SJSA1 (cell line): ENCODE measurements at places on chromosomes 6 and 20.

- H3K27me3 ChIP-seq = no peaks in the 10 kb centered on the region
- H3K36me3 ChIP-seq = no peaks in the 10 kb centered on the region
- H3K27ac ChIP-seq = peak overlapping the region; percentile 38
- peaks cover 31% of the 10 kb centered on the region for H3K4me1 ChIP-seq
- no peak overlapping the region for H3K4me3 ChIP-seq
Observed at GRCh38 chr6:105482227-105482844, 79.5 kb upstream of the PREP start.

DNA sequence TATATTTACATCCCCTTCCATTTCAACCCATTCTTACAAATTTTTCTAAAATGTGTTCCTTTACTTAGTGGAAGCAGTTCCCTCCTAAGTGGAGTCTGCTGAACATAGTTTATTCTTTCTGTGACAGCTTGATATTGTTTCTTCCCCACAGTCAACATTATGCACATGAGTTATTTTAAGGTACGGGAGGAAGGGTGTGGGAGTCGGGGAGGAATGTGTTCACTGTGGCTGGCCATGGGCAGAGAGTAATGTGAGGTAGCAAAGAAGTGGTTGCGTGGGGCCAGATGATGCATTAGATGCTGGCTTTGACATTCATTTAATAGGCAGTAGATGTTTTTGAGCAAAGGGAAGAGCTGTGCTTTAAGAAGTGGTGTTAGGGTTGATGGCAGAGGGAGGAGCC, 98.5 kb downstream of the ARMC2 start:
- no peak overlapping the region for H3K4me3 ChIP-seq
- no peak overlapping the region for H3K27ac ChIP-seq
- peaks cover 5% of the 10 kb centered on the region for H3K4me1 ChIP-seq
- no peaks in the 10 kb centered on the region for H3K27me3 ChIP-seq

- H3K27me3 ChIP-seq = no peaks in the 10 kb centered on the region
- H3K36me3 ChIP-seq = no peaks in the 10 kb centered on the region
- DNase-seq = no peak
- peaks cover 10% of the 10 kb centered on the region for H3K4me1 ChIP-seq
Observed at GRCh38 chr6:44024574-44025219, 102.6 kb downstream of the MRPL14 start.

DNA sequence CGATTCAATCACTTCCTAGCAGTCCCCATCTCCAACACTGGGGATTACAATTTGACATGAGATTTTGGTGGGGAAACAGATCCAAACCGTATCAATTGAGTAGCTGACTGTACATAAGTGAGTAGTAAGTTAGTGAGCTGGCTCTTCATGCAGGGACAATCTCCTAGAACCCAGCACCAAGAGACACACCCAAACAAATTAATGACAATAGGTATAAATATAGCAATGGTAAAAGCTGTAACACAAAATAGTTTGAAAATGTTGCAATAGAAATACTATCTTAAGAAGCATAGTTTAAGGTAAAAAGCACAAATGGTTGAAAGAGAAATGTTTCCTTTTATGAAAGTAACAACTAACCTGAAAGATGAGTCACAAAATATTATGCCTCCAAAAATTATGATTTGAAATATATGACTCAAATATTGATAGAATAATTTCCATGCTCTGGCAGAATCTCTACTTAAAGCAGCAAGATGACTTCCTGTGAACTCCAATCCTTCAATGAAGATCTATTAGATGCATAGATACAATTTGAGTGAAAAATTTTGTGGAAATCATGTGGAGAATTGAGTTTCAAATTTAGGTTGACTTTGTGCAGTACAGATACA, 5.4 kb upstream of the SIRPB1 start:
- peaks cover 34% of the 10 kb centered on the region for H3K27me3 ChIP-seq
- no peak overlapping the region for H3K27ac ChIP-seq
- H3K4me1 ChIP-seq = no peaks in the 10 kb centered on the region
- no peaks in the 10 kb centered on the region for H3K36me3 ChIP-seq
- no peak for DNase-seq
- H3K4me3 ChIP-seq = no peak overlapping the region

GRCh38 chr20:17969278-17969883, 563 bp downstream of the MGME1 start:
- peak overlapping the region; percentile 75 for H3K4me3 ChIP-seq
- H3K36me3 ChIP-seq = peaks cover 53% of the 10 kb centered on the region
- DNase-seq = no peak
- peak overlapping the region; percentile 97 for H3K27ac ChIP-seq
- H3K4me1 ChIP-seq = peaks cover 39% of the 10 kb centered on the region

DNA sequence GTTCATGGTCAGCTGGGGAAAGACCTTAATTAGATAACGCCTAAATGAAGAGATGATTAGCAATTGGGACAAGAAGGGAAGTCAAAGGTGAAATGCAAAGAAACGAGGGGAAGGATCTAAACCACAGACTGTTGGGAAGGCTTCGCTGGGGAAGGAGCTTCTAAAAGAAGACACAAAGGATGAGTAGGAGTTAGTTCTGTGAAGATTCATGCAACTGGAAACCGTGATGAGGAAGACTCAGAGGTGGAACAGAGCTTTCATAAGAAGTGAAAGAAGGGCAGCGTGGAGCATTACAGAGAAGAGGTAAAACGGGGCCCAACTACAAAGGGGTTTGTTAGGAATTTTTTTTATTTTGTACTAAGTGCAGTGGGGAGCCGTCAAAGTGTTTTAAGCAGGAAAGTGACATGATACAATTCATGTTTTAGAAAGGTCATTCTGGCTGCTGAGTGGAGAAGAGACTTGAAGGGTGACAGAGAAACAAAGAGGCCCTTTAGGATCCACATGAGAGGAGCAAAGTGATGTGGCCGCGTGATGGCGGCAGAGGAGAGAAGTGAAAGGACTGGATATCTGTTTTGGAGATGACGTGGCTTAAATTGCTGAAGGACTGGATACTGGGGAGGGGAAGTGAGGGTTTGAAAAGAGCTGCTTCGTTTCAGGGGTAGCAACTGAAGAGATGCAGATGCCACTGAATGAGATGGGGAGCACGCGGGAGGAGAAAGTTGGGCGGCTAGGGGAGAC, 33.6 kb downstream of the TTI1 start:
- no peak overlapping the region for H3K27ac ChIP-seq
- H3K36me3 ChIP-seq = peaks cover 82% of the 10 kb centered on the region
- no peak overlapping the region for H3K4me3 ChIP-seq
- H3K27me3 ChIP-seq = no peaks in the 10 kb centered on the region

DNA sequence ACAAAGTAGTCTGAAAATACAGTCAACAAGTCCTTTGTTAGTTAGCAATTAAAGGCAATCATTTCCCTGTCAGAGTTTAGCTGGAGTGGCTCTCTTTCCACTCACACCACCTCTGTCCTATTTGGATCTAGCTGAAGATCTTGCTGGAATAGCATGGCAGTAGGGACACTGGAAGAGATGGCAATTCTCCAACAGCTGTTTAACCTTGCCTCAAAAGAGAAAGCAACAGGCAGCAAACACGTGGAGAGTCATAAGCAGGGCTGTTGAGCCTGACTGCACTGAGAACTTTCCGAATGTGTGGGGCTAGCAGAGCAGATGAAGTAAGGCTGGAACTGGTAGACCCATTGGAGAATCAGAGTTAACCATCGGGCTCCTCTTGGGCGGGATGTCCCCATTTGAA, 38.0 kb upstream of the PRSS35 start:
- H3K4me1 ChIP-seq = no peaks in the 10 kb centered on the region
- H3K27me3 ChIP-seq = no peaks in the 10 kb centered on the region; the same call in 1 of the 2 replicates
- H3K27ac ChIP-seq = no peak overlapping the region
- DNase-seq = no peak
- no peak overlapping the region for H3K4me3 ChIP-seq

DNA sequence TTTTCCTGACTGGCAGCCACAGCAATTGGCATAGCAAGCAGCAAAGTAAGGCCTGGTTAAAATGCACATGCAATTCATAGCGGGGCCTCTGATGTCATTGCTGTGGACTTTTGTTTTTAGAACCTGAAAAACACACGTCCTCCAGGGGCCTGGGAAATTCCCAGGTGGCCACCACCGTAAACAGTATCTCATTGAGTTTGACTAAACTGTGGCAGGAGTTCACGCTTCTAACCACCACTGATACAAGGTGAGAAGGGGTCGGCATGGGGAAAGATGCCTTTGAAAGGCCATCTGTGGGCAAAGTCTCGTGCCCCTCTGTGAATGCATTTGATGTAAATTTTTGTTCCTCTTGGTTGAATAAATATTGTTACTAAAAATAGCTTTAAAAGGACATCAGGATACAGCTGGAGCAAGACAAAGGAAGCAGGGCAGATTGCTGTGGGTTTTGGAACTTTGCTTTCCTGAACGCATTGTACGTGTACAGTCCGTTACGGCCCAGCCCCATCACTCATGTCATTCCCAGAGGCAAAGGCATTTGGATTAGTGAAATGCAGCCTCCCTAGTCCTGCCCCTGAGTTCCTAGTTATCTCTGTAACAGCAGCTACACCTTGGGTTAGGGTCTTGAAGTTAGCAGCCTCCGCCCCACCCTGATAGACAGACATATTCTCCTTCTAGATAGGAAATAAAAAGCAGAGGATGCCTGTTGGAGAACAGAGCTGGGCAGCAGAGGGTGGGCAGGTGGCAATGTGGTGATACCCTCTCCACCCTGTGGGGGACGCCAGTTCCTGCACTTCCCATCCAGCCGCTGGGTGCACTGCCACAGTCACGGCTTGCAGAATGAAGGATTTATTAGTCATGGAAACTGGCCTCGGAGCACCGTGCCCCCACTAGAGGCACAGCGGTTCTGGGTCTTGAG, 80.3 kb downstream of the ZDHHC14 start:
- H3K4me1 ChIP-seq = peaks cover 63% of the 10 kb centered on the region
- peak overlapping the region; percentile 79 for H3K27ac ChIP-seq
- no peaks in the 10 kb centered on the region for H3K36me3 ChIP-seq
- peak; percentile 69 for DNase-seq
- H3K4me3 ChIP-seq = no peak overlapping the region

GRCh38 chr6:128950864-128951263, 67.9 kb downstream of the LAMA2 start:
- no peak overlapping the region for H3K27ac ChIP-seq
- H3K36me3 ChIP-seq = no peaks in the 10 kb centered on the region
- no peaks in the 10 kb centered on the region for H3K4me1 ChIP-seq

DNA sequence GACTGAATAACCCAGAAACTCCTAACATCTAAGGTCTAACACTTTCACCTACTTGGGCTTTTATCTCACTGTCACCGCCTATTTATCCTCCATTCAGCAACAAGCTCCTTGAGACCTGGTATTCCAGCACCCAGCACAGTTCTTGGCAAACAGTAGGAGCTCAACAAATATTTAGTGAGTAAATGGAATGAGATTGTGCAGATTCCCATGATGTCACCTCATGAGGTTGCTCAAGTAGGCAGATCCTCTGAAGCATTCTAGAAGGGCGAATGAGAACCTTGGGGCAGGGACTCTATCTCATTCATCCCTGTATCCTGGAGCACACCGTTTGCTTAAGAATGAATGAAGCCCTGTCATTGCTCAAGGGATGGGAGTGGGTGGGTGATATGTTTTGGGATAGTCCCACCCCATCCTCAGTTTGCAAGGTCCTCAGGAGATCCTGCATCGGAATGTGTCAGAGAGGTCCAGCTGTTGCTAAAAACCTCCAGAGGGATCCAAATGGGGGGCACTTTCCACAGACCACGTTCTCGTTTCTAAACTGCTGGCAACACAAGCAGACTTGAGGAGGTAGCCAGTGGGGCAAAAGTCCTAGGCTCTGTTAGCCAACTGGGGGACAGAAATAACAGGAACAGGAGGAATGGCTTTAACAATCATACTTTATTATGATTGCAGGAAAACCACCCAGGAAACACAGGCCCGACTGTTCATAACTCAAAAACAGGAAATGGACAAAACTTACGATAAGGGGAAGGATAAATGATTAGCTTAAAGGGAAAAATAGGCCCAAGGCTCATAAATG, 42.0 kb downstream of the EDN1 start:
- peak; percentile 52 for DNase-seq
- H3K27ac ChIP-seq = peak overlapping the region; percentile 79
- H3K36me3 ChIP-seq = no peaks in the 10 kb centered on the region
- H3K27me3 ChIP-seq = no peaks in the 10 kb centered on the region

- H3K27ac ChIP-seq = no peak overlapping the region
- H3K36me3 ChIP-seq = no peaks in the 10 kb centered on the region
- H3K27me3 ChIP-seq = 0 out of 2 replicates have a peak, but pooled peaks cover 5% of the 10 kb centered on the region
- H3K4me3 ChIP-seq = no peak overlapping the region
- DNase-seq = no peak
Observed at GRCh38 chr6:40484066-40484465, 103.1 kb downstream of the LRFN2 start.

DNA sequence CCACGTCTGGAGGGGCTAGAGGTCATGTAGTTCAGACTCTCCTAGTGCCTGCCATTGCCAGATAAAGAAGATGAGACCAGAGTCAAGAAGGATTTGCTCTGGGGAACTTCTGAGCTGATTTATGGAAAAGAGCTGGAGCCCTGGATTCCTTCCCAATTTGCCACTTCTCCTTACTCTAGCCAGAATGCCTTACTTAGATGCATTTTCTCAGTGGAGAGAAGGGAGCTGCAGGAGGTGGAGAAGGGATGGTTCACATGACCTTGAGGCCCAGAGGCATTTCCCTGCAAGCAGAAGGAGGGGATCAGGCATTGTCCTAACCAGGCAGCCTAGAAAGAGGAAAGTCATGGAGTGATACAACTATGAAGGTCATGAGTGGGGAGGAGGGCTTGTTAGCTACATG, 122.2 kb downstream of the UNC5CL start:
- H3K27me3 ChIP-seq = no peaks in the 10 kb centered on the region
- H3K4me3 ChIP-seq = no peak overlapping the region
- no peak for DNase-seq
- H3K4me1 ChIP-seq = peaks cover 13% of the 10 kb centered on the region
- H3K36me3 ChIP-seq = no peaks in the 10 kb centered on the region

- H3K27me3 ChIP-seq = 0 out of 2 replicates have a peak, but pooled peaks cover 5% of the 10 kb centered on the region
- H3K27ac ChIP-seq = no peak overlapping the region
- no peaks in the 10 kb centered on the region for H3K4me1 ChIP-seq
- no peak overlapping the region for H3K4me3 ChIP-seq
- DNase-seq = no peak
- no peaks in the 10 kb centered on the region for H3K36me3 ChIP-seq
Observed at GRCh38 chr20:19462491-19462890, 250.0 kb downstream of the SLC24A3 start.
